ENCODE measurements at places on chromosomes 4 and X.

GRCh38 chr4:165464813-165465381 lies 86.1 kb downstream of the CPE start:
- peak; percentile 82 for DNase-seq

GRCh38 chr4:3422808-3423297 lies 18.9 kb upstream of the HGFAC start:
- DNase-seq: no peak

DNA sequence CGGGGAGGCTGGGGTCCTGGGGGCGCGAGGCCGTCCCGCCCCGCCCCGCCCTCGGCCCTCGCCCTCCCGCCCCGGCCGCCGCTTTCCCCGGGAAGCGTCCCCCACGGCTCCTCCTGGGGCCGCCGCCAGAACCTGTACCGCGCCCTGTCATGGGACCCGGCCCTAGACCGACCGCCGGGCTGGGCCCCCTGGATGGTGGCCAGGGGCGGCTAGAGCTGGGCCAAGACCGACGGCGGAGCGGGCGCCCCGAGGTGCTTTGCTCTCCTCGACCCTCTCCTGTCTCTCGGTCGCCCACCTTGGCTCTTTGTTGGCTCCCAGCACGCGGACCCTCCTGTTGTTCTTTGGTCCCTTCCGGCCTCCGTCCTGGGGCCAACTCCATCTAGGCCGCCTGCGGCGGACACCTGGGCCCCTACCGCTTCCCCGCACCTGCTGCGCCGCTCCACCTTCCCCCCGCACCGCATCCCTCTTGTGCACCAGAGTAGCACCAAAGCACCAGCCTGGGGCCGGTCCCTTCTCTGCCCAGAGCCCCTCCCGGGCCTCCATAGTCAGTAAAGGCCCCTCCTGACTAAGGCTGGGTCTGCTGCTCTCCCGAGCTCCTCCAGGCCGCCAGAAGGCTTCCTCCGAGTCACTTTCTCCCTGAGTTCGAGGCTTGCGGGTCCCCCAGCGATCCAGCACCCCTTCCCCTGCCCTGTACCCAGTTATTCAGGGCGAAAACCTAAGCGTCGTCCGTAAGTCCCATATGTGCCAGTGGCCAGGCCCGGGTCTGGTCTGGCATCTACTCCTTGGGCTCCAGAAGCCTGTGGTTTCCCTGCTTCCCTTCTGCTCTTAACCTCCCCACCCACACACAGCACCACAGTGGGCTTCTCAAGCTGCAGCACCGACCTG lies 587 bp downstream of the TACC3 start:
- no peak for DNase-seq

DNA sequence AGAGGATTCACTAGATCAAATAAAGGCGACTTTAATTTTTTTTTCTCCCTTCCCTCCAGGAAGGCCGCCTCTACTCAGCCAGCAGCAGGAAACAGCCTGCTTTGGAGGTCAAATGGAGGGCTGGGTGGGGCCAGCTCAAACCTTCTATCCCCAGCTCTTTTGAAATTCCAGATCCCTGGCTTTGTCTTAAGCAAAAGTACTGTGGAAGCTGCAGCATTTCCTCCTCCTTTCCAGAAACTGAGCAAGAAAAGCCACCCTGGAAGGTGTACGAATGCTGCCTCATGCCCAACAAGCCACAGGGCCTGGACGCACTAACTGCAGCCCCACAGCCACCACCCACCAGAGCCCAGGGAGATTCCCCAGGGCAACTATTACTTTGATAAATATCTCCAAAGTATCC lies 55.1 kb upstream of the ZCCHC13 start:
- no peak for DNase-seq

DNA sequence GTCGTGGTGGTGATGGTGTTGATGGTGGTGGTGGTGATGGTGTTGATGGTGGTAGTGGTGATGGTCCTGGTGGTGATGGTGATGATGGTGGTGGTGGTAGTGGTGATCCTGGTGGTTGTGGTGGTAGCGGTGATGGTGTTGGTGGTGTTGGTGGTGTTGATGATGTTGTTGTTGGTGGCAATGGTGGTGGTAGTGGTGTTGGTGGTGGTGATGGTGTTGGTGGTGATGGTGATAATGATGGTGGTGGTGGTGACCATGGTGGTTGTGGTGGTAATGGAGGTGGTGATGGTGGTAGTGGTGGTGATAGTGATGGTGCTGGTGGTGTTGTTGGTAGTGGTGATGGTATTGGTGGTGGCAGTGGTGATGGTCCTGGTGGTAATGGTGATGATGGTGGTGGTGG lies 49.1 kb downstream of the TLR10 start:
- DNase-seq: no peak

All from NCI-H1092 treated with DMSO at 0.1 percent for 48 hours (cell line).